T47D (cell line): ENCODE measurements at places on chromosomes 7 and 10.

- no peak for DNase-seq
These were observed 23.5 kb upstream of the PPP3CB start for GRCh38 chr10:73519336-73519735.

GRCh38 chr10:72354356-72355213, at the start of gene DNAJB12:
TSS of gene DNAJB12 (minus strand) at chr10:72354919. CDS start at chr10:72354897, 22 bp downstream.
- peak; percentile 95 for DNase-seq

- DNase-seq, result no peak
These were observed 215.6 kb upstream of the SHH start for GRCh38 chr7:156027821-156028220.

GRCh38 chr10:128304271-128304670, 178.0 kb upstream of the MKI67 start:
- no peak for DNase-seq

DNA sequence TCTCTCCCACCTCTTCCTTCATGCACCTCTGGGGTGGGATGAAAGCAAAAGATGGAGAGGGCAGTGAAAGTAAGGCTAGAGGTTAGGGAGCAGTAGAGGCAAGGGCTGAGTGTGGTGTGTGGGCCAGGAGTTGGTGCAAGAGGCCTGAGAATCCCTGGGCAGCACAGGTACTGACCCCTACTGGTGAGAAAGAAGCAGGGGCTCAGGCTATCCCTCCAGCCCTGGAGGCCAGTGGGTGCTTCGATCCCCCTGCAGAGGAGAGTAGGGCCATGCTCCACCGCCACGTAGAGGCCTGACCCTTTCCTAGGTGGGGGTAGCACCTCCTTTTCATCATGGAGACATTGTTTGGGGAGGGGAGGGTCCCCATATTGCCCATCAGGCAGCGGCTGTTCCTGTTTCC, 9.8 kb downstream of the CDHR1 start:
- DNase-seq, result no peak

GRCh38 chr10:83142074-83142563, 997.2 kb upstream of the GHITM start:
- DNase-seq, result no peak

DNA sequence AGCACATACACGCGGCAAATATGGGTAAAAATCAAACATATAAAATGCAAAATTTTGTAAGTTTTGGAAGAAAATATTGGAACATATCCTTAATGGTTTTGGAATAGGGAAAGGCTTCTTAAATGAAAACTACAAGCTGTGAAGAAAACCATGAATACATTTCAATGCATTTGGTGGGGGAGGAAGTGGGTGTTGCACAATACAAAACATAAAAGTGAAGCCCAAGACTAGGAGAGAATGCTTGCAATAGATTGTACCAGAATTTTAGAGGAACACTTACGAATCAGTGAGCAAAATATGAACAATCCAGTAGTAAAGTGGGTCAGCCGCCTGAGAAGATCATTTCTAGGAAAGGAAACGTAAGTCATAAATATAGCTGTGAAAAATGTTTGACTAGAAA, 322.6 kb upstream of the MKI67 start:
- DNase-seq, result no peak

- no peak for DNase-seq
These were observed 7.0 kb upstream of the PVRIG start for GRCh38 chr7:100212631-100213286.

DNA sequence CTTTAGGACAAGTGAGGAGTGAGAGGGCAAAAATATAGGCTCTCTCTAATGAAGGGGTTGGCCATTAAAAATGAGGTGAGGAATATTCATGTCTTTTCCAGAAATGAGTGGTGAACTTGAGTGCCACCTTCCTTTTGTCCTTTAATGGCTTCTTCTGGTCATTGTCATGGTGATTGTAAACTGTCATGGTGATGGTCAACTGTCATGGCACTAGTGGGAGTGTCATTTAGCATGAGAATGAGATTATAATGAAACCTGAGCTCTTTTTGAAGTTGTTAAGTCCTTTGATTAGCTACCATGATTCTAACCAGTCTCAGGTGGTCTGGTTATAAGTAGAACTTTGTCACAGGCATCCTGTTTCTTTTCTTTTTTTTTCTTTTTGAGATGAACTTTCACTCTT, 524.4 kb downstream of the NEBL start:
- DNase-seq, result no peak

DNA sequence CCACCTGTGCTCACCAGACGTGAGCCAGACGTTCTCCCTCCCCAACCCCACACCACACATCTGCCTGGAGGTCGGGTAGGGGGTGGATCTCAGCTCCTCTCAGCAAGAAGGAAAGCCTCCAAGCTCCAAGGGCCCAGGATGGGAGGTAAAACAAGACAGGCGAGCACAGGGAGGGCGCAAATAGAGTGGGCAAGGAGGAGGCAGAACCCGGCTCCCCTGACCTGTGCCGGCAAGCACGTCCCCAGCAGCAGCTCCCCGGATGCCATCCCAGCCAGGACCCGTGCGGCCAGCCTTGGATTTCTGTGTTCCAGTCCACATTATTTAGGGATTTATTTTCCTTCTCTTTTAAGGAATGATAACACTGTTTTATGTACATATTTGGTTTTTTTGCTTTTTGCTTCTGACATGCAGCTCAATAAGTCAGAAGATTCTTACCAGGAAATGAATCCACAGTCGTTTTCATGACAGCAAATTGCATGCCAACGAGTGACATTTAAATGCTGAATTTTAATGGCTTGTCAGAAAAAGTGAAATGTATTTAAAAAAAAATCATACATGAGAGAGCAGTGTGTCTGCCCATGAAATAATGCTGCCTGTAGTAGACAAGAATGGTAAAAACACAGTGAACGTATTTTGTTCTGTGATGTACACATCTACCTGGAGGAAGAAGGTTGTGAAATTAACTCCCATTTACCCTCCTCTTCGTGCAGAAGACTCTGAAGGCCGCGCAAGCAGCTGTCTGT, 276.5 kb downstream of the PTPRN2 start:
- no peak for DNase-seq

DNA sequence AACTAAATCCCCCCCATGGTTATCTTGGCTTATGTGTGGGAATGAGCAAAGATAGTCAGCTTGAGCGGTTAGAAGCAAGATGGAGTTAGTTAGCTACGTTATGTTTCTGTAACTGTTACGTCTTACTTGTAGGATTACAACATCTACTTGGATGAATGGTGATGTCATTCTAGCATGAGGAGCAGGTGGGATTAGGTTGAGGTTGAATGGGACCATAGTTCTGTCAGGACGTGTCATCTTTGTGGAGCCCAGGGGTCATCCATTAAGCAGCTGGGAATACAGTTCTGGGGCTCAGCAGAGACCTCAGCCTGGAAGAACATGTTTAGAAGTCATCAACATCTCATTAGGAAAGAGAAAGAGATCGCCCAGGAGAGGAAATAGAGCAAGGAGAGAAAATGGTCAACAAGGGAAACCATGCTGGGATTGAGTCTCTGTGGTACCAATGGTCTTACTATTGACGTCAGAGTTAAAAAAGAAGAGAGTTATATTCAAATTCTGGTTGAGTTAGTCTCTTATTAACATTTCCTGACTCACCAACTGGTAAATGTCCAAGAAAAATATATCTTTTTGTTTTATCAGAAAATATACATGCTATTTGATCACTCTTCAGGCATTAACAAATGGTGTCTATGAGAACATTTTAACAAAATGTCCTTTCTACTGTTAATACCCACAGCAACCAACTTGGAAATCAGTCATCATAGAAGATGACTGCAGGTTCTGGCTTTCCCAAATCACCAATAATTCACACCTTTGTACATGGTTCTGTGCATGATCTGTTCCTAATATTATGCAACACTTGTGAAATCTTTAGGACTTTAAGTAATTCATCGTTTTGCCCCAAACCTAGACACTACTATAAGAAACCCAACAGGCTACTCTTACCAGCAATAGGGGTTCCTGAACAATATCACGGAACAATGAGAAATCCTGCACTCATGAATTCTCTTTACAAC, 96.9 kb downstream of the KIAA1217 start:
- DNase-seq, result no peak

DNA sequence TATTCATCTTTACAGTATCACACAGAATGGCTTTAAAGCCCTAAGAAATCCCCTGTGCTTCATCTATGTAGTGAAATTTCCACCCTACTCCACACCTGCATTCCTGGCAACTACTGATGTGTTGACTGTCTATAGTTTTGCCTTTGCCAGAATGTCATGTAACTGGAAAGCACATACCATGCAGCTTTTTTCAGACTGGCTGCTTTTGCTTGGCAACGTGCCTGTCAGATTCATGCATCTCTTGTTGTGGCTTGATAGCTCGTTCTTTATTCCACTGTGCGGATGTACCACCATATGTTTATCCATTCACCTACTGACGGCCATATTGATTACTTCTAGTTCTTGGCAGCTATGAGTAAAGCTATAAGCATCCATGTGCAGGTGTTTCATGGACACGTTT, 30.6 kb downstream of the RBM17 start:
- DNase-seq, result no peak

DNA sequence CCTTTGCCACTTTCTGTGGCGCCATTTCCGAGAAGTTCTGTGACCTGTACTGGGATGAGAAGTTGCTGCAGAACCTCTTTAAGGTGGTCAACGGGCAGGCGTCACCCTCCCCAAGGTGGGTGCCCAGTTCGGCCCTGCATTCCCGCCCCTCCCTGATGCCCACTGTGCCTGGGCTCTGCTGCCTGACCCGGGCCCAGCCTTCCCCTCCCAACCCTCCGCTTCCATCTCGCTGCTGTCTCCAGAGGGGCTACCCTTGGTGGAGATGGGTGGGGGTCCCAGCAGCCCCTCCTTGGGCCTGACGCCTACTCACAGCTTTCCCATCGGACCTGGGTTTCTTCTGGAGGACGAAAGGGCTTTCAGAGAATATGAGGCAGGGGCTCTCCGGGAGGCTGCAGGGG, 30.5 kb upstream of the UTF1 start:
- no peak for DNase-seq

DNA sequence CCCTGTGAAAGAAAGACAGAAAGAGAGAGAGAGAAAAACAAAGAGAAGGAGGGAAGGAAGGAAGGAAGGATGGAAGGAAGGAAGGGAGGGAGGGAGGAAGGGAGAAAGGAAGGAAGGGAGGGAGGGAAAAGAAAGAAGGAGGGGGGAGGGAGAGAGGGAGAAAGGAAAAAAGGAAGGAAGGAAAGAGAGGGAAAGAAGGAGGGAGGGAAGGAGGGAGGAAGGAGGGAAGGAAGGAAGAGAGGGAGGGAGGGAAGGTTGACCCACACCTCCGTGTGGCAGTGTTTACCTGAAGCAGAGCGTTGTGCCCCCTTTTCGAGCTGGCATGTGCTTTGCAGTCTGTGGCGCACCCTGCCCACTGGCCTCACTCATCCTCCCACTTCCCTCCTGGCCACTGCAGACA, 12.3 kb upstream of the MPP7 start:
- DNase-seq, result no peak

DNA sequence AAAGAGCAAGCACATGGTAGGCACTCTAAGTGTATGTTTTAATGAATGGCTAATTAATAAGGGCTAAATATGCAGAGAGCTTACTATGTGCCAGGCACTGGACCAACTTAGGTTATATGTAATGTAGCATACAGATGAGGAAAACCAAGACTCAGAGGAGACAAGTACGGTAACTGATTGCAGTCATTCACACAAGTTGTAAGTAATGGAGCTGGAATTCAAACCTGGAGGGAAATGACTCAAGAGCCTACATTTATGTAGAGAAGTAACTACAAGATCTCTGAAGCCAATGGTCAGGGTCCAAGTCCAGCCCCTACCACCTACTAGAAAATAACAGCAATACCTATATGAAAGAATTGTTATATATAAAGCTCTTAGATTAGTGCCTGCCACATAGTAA, 97.3 kb upstream of the KCNIP2 start:
- DNase-seq, result no peak

DNA sequence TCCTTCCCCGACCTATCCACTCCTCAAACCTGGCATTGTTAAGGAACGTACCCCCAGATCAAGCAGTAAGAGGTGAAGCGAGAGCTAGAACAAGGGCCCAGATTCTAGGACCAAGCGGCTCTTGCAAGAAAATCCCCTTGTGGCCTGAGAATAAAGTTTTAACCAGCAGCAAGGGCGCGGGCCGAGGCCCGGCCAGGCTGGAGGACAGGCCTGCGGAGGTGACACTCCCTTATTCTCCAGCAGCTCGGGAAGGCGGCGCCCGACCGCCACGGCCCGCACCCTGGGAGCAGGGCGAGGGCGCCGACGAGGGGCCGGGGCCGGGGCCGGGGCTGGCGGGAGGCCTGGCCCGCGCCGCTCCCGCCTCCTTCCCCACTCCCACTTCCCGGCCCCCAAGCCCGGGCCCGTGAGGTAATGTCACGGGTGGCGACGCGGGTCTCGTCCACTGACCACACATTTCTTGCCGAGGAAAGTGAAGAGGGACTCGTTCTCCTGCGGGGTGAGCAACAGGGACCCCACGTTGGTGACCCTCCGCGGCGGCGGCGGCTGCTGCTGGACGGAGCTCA, 551 bp downstream of the WASL start:
- DNase-seq, result peak; percentile 20

- no peak for DNase-seq
These were observed 129.5 kb downstream of the PLXNA4 start for GRCh38 chr7:132446666-132447278.

DNA sequence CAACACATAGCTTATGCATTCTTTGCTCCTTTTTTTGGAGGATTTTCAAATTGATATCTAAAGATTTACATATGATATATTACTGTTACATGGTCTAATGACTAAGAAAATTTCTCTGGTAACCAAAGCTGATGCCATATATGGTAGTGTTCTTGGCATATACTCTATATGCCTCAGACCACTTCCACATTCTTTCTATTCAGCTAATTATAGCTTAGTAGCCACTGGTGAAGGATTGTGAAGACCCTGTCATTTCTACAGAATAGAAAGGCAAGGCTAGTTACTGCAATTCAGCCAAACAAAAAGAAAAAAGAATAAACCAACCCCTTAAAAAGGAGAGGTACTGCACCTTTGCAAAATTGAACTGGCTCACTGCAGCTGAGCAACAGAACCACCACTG, 3.7 kb downstream of the PURB start:
- DNase-seq, result no peak

DNA sequence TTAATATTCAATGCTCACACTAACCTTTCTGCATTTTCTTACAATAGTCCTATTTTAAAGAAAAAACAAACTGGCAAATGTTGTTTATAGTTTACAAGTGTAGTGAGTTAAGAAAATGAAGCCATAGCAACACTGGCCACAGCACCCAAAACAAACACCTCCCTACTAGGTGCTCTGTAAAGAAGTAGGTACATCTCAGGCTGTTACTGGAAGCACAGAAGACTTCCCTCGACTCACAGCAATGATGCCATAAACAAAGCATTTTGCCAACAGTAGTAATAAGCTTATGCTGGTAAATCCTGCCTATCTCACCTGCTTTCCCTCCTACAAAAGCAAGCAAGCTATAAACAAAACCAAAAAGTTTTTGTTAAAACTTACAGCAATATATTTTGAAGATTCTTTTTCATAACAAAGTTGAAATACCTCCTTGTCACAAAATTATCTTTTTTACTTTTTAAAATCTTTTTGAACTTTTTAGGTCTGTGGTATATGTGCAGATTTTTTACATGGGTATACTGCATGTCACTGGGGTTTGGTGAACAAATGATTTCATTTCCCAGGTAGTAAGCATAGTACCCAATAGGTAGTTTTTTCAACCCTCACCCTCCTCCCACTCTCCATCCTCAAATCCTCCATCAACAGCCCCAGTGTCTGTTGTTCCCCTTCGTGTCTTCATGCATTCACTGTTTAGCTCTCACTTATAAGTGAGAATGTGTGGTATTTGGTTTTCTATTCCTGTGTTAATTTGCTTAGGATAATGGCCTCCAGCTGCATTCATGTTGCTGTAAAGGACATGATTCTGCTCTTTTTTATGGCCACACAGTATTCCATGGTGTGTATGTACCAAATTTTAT, 28.4 kb downstream of the COA1 start:
- no peak for DNase-seq

- no peak for DNase-seq
These were observed 1162.2 kb downstream of the TYW1 start for GRCh38 chr7:68158686-68159295.
